Psoas muscle (tissue), 8 donors: ENCODE measurements at places on chromosomes 12 and 14. TPM values are rescaled to one million over a fixed set of nuclear protein-coding genes. Genes with fewer than 3 reads are reported as not detected.

Gene GALNT9
- not detected for total RNA-seq

Gene NRL
- total RNA-seq = 1.5 TPM

Gene PAPLN
- total RNA-seq = 0.26 TPM

Gene NGB
- total RNA-seq = not detected

Gene ASCL1
- total RNA-seq = not detected

Gene TSPAN19
- not detected for total RNA-seq

Gene MPHOSPH9
- total RNA-seq = 13.3 TPM

Gene CLEC4D
- total RNA-seq = not detected

Gene MSI1
- 0.06 TPM for total RNA-seq

Gene PGF
- 7.9 TPM for total RNA-seq

Gene AHNAK2
- 4.7 TPM for total RNA-seq

Gene DAO
- total RNA-seq = not detected

Gene TAS2R7
- total RNA-seq = not detected

Gene SLC10A1
- total RNA-seq = not detected

Gene KRT75
- not detected for total RNA-seq

Gene SMARCD1
- total RNA-seq = 19.3 TPM

Gene ANKRD33
- not detected for total RNA-seq

Gene USP44
- 0.11 TPM for total RNA-seq

Gene KIF5A
- total RNA-seq = 0.04 TPM

Gene WNT5B
- total RNA-seq = 1.1 TPM

Gene EML1
- 15.5 TPM for total RNA-seq

Gene LUM
- total RNA-seq = 35.7 TPM

Gene IRAK3
- 3.7 TPM for total RNA-seq

Gene ATL1
- 0.82 TPM for total RNA-seq

Gene CLEC2A
- total RNA-seq = not detected

Gene SLC38A4
- total RNA-seq = 12.8 TPM

Gene EXOC3L4
- not detected for total RNA-seq

Gene NOVA1
- total RNA-seq = 3.5 TPM

Gene APOLD1
- 10.1 TPM for total RNA-seq

Gene TCL1A
- total RNA-seq = not detected

Gene IGF1
- 30.2 TPM for total RNA-seq

Gene TNS2
- total RNA-seq = 85.9 TPM

Gene CBLN3
- 0.66 TPM for total RNA-seq

Gene SCNN1A
- total RNA-seq = 0.40 TPM

Gene GCH1
- 1.4 TPM for total RNA-seq
